Nephron progenitor cell (in vitro differentiated cells): ENCODE measurements at places on chromosomes 5 and 9.

- no peak for DNase-seq
Observed at GRCh38 chr9:90864779-90865178, 63.2 kb downstream of the SYK start.

GRCh38 chr5:160367885-160368284 is 2.5 kb downstream of the C1QTNF2 start:
- DNase-seq = no peak

GRCh38 chr5:59767211-59767605 is 126.3 kb downstream of the PDE4D start:
- no peak for DNase-seq

GRCh38 chr9:28866951-28867350 is 1293.7 kb upstream of the C9orf72 start:
- DNase-seq = no peak

GRCh38 chr5:59838989-59839388 is 54.5 kb downstream of the PDE4D start:
- no peak for DNase-seq

DNA sequence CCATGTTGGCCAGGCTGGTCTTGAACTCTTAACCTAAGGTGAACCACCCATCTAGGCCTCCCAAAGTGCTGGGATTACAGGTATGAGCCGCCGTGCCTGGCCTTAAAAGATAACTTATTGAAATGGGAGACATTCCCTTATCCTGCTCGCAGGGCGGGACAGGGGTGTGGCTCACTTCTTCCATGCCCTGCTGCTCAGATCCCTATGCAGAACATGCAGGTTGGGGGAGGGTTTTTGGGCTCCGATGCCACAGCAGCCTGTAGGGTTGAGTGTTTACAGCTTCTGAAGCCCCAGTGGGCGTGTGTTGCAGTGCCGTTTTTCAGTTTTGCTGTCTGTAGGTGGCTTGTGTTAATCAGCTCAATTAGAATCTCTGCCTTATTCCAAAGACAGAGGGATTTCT is 108.0 kb upstream of the BRINP1 start:
- no peak for DNase-seq

- DNase-seq = no peak
Observed at GRCh38 chr5:89396278-89396954, 513.4 kb upstream of the MEF2C start.

- no peak for DNase-seq
Observed at GRCh38 chr9:29648132-29648531, 2074.9 kb upstream of the C9orf72 start.

GRCh38 chr5:171269717-171270116 is 39.3 kb upstream of the TLX3 start:
- DNase-seq = no peak

DNA sequence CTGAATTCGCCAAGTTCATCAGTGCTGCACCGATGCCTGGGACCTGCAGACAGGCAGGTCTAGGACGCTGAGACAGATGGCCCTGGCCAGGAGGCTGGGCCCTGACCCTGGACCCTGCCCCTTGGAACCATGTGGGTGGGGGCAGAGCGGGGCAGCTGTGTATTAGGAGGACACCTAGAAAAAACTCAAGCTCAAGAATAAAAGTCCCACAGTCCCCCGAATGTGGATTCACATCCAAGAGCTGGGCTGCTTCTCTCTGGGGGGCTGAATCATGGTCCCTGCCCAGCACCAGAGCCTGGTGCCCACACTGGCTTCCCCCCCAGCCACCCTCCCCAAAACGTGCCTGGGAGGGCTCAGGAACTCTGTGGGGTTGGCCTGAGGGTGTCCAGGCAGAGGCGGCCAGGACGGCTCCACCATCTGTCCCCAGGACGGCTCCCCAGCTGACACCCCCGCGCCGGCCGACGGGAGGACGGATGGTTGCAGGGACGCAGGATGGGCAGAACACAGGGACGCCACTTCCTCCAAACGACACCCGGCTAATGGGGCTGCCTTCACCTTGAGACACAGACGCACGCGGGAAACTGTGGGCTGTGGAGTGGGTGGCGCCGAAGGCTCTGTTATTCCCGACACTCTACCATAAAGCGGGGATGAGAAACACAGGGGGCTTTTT is 34.9 kb downstream of the EXD3 start:
- DNase-seq = no peak

- DNase-seq = no peak
Observed at GRCh38 chr5:137306903-137307302, 192.2 kb downstream of the SPOCK1 start.

DNA sequence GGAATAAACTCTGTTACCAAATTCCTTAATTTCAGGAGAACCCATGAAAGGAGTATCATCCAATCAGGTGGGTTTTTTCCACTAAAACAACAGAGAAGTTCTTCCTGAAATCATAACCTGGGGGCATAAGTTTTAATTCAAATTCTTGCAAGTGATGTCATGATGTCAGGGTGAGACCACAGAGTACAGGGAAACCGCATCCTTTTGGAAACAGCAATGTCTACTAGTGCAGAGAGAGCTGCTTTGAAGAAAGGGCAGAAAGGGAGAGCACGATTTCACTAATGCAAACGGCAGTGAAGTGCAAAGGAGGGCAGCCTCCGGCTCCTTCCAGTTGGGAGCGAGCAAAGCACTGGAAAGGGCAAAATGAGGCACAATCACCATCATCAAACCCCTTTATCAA is 20.6 kb upstream of the CMBL start:
- DNase-seq = no peak

DNA sequence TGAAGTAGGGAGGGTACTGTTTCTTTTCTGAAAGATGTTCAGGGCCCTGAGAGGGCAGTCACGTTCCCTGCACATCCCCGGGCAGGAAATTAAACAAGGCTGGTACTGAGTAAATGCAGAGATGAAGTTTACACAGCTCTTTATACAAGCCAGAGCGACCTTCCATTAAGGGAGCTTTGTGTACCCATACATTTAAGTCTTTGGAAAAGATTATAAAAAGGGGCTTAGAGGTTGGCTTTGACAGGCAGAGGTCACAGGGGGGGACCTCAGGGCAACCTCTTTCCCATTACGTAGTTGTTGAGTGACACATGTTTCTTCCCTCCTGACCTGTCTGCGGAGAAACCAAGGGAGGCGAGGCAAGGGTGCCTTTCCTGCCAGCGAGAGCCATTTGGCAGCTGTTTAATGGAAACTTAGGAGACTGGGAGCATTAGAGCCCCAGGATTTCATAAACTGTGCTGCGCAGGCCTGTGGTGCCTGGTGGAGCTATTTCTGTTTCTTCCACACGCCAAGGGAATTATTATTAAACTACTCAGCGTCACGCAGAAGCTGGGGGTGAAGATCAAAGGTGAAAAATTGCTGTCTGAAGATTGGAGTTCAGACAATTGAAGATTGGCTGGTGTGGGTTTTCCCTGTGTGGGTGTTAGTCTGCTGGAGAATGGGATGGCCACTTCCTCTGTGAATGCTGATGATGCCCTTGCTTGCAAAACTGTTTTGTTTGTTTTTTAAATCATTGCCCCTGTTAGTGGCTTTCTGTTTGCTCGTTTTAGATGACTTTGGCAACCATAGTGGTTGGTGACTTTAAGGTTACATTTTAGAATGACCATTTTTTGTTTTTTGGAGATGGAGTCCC is 3.2 kb upstream of the SMIM32 start:
- no peak for DNase-seq

DNA sequence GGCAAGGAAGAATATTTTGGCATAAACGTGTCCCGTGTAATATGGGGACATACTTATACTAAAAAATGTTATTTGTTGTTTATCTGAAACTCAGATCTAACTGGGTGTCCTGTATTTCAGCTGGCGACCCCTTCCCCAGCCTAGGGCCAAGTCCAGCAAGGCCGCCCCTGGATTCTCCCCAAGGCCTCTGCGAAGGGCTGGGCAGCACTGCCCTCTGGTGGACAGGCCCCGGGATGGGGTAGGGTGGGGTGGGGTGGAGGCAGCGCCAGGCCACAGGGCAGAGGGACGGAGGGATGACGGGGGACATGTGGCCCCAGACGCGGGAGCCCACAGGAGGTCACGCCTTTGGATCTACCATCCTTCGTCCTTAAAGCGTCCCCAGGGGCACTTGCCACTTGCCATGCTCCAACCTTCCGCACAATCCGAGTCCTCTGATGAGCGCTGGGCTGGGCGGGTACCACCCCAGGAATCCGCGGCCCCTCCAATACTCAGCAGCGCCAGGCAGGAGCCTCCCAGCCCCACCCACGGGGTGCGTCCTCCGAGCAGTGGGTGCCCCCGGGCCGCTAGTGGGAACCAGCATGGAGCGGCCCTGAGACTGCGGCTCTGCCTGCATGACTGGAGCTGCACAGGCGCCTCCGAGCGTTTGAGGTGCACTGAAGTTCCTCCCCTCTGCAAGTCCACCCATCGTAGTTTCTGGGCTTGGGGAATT is 7.1 kb upstream of the AGPAT2 start:
- DNase-seq = peak; percentile 81

GRCh38 chr9:6945816-6946215 is 188.0 kb downstream of the KDM4C start:
- no peak for DNase-seq

DNA sequence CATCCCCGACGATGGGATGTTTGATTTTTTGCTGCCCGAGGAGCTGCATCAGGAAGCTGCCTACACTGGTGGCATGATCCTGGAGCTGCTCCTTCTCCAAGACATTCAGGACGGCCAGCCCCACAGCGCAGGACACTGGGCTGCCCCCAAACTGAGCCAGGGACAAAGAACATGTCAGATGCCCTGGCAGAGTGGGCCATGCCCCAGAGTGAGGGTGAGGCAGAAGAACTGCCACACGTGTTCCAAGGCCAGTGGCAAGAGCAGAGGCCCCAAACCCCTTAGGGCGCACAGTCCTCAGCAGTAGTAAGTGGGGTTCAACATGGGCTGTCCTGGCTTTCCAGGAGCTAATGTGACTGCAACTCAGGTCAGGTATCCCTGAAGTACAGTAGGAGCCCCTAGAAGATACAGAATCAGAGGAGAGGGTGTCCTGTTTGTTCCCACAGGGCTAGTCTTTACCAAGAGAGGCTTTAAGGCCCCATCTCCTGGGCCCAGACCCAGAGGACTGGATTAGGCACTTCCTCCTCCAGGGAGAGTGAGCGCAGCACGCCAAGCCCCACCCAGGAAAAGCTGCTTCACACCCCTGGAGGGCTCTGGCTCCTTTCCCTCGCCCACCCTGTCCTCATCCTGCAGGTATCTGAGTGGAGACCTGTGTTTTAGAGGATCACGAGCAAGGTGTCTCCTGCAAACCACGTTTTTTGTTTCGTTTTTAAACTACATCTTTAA is 11.1 kb downstream of the HNRNPAB start:
- DNase-seq = no peak

DNA sequence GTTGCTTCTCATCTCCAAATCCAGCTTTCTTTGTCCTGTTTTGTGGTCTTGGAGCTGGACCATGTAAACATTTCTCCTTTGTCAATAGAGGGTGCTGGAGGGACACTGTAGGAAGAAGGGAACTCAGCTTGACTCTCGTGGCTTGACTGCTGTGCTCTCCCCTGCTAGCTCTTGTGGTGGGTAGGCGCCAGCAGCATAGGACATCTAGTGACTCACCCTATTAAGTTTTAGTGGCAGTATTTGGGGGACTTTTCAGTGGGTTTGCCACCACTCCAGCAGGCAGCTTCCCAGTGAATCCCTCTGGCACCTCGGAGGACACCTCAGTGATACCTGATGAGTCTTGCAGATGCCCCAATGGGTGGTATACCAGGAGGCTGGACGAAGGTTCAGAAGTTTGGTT is 97.8 kb downstream of the TSSK1B start:
- DNase-seq = no peak

DNA sequence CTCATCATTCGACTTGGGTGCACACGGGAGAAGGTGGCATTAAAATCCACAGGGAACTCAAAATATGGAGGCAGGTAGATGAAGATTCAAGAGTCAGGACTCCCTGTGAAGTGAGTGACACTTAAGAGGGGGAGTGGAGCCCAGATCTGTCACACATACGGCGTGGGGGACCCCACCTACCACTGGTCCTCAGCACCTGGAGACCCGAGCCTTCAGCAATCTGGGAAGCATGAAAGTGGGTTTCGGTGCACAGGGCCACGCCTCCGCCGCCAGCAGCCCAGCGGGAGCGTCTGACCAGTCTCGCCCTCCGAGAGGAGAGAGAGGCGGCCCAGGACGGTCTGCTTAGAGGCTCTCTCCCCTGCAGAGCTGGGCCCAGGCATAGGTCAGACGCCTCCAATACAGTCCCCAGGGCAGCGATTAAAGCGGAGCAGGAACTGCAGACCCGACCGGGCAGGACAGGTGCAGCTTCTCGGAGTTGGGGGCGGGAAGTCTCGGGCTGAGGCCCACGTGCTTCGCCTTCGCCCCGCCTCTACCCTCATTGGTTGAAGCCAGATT is 639 bp upstream of the SLC2A8 start:
- DNase-seq = no peak

DNA sequence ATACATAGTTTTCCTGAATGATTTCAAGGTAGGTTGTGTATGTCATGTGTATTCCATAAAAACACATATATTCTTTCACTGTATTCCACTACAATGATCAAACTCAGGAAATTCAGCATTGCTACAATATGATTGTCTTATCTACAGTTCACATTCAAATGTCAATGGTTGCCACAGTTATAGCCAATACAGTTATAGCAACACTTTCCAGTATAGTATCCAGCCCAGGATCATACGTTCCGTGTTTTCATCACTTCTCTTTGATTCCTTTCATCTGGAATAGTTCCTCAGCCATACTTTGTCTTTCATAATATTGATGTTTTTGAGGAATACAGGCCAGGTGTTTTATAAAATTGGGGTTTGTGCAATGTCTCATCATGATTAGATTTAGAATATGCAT is 9.5 kb downstream of the OR2S2 start:
- DNase-seq = no peak

- no peak for DNase-seq
Observed at GRCh38 chr5:115461093-115461492, 83.5 kb downstream of the FEM1C start.

DNA sequence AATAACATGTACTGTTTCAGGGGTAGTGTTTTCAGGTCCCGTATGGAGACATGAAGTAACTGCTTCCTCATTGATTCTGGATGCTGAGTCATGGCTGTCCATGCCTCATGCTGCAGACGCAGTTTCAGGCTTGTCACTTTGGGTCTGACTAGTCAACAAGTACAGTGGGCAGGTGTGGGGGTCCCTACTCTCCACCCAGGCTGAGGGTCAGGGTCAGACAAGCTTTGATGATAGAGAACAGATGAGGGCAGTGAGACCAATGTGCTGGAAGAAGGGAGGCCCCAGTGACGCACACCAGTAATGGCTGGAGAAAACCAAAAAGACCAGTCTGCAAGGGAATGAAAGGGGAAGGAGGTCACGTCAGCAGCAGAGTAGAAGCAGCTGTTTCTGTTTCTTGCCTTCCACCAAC is 80.0 kb upstream of the NFIL3 start:
- no peak for DNase-seq

DNA sequence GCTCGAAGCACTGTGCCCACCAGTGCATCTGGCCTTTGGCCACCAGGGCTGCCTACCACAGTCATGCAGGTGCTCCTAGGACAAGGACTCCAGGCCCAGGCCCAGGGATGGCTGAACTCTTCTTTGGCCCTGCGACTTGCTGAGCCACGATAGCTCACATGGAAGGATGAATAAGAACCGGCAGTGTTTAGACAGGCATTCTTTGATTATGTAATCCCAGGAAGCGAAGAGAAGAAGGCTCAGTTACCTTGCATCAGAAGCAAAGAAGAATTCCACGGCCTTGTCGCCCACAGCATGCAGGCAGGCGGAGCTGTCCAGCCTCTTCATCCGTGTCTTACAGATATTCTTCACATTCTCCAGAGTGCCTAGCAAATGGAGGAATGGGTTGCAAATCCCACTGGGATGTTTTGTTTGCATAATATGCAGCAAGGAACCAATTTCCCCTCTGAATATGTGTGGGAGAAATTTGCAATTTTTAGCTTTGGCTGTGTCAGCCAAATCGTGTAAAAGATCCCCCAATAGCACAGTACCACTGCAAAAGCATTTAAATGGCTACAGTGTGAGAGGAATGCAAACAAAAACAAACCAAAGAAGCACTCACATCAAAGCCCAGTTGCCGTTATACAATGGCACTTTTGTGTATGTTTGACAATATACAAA is 29.1 kb downstream of the GFPT2 start:
- no peak for DNase-seq
